ENCODE measurements at places on chromosomes 12 and 14. TPM values are rescaled to one million over a fixed set of nuclear protein-coding genes. Genes with fewer than 3 reads are reported as not detected.

LUM gene
- total RNA-seq: not detected

GSC gene
- total RNA-seq: not detected

KLRC3 gene
- not detected for total RNA-seq

HOXC9 gene
- total RNA-seq: 12.2 TPM

LRTM2 gene
- not detected for total RNA-seq

TMEM30B gene
- not detected for total RNA-seq

PMCH gene
- not detected for total RNA-seq

DTX3 gene
- total RNA-seq: 11.3 TPM

SOX5 gene
- 0.05 TPM for total RNA-seq

ESR2 gene
- total RNA-seq: 0.10 TPM

KRT72 gene
- not detected for total RNA-seq

ANKRD9 gene
- total RNA-seq: 13.0 TPM

SLC6A12 gene
- total RNA-seq: not detected

EID3 gene
- total RNA-seq: 1.4 TPM

RTL1 gene
- total RNA-seq: 0.07 TPM

HOXC12 gene
- not detected for total RNA-seq

HAL gene
- total RNA-seq: not detected

LGALS3 gene
- total RNA-seq: 69.3 TPM

LRRC10 gene
- total RNA-seq: not detected

LYZ gene
- not detected for total RNA-seq

DPY19L2 gene
- 2.4 TPM for total RNA-seq

GYS2 gene
- total RNA-seq: not detected

RNF212B gene
- total RNA-seq: not detected

TAS2R14 gene
- total RNA-seq: 0.74 TPM
